ENCODE measurements at places on chromosomes 13 and 19.

- no peak for DNase-seq
Observed at GRCh38 chr13:53136554-53137215, 108.1 kb downstream of the OLFM4 start.

GRCh38 chr19:12786141-12786870 is 5.0 kb upstream of the JUNB start:
- DNase-seq = peak; percentile 46

DNA sequence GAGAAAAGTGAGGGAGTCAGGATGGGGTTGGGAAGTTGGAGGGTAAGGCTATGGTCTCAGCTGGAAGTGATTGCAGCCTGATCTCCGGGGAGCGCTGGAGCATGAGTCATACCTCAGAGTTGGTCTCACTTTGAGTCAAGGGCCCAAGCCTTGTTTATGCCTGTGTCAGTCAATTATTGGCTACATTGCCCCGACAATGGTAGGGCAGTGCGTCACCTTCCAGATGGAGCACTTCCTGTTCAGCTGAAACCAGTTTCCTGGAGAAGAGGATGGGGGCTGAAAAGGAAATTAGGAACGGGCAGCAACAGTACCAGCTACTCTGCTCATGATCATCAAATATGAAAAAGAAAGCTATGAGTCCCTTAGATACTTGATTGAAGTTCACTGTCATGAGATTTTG is 60.4 kb downstream of the ADGRE1 start:
- peak; percentile 94 for DNase-seq

DNA sequence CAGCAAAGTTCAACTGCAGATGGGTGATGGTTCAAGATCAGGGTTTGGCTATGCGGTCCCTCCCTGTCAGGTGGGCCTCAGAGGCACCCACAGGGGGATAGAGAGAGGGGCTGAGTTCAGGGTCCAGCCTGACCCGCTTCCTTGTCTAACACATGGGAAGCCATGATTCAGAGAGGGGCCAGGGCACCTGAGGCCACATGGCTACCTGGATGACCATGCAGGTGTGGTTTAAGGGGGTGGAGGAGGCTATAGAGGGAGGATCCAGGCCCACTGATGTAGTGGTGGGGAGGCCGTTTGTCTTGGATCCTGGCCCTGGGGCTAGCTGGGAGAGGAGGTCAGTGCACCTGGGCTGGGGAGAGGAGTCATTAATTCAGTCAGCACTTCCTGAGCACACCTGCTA is 56.7 kb downstream of the ZNF536 start:
- DNase-seq = no peak

DNA sequence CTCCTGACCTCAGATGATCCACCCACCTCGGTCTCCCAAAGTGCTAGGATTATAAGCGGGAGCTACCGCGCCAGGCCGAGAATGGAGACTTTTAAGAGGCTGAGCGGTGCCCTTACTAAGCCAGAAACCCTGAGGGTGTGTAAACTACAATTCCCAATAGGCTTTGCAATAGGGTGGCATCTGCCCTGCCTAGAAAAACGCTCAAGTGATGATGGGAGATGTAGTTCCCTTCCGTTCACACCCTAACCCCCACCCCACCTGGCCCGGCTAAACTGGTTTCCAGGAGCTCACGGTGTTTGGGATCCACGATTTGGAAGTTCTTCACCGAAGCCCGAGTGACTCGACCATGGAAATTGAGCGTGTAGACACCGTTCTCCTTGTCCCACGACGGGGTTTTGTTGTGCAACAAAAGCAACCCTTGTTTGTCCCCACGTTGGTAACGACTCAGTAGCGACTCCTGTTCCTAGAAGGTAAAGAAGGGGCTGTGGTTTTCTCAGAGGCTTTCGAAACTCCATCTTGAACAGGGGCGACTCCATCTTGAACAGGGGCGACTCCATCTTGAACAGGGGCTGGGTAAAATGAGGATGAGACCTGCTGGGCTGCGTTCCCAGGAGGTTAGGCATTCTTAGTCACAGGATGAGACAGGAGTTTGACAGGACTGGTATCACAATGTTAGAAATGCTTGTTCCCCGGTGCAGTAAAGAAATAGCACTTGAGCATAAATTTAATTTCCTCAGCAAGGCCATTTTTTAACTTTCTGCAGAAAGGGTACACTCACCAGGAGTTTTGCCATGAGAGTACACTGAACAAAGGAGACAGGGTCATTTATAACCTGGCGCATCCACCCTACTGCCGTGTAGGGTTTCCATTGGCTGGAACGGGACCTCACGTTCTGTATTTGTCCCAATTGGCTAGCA is 9.8 kb downstream of the PPP1R15A start:
- DNase-seq = peak; percentile 41

DNA sequence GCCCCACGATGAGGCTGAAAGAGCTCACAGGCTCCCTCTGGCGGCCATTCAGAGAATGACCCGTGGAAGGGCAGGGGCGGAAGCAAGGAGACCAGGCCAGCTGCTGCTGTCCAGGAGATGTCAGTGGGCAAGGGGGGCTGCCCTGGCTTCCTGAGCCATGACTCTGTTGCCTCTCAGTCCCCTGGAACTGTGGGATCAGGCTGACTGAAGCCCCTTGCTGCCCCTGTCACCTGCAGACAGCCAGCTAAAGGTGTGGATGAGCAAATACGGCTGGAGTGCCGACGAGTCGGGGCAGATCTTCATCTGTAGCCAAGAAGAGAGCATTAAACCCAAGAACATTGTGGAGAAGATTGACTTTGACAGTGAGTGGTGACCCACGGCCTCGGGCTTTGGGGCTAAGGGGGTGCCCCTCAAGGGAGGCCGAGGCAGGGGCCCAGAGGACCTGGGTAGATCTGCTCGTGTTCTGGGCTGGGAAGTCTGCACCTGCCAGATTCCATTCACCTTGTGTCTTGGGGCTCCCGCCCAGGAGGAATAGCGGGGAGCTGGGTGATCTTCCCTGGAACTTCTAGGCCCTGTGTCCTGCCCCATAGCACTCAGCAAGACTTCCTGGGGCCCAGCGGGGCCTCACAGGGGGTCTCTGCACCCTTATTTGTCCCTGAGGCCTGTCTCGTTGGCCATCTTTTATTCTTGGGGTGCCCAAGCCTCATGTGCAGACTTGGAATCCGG is 12.5 kb upstream of the ACTN4 start:
- DNase-seq = peak; percentile 62

GRCh38 chr19:23437901-23438300 is 42.6 kb upstream of the ZNF91 start:
- peak; percentile 68 for DNase-seq

DNA sequence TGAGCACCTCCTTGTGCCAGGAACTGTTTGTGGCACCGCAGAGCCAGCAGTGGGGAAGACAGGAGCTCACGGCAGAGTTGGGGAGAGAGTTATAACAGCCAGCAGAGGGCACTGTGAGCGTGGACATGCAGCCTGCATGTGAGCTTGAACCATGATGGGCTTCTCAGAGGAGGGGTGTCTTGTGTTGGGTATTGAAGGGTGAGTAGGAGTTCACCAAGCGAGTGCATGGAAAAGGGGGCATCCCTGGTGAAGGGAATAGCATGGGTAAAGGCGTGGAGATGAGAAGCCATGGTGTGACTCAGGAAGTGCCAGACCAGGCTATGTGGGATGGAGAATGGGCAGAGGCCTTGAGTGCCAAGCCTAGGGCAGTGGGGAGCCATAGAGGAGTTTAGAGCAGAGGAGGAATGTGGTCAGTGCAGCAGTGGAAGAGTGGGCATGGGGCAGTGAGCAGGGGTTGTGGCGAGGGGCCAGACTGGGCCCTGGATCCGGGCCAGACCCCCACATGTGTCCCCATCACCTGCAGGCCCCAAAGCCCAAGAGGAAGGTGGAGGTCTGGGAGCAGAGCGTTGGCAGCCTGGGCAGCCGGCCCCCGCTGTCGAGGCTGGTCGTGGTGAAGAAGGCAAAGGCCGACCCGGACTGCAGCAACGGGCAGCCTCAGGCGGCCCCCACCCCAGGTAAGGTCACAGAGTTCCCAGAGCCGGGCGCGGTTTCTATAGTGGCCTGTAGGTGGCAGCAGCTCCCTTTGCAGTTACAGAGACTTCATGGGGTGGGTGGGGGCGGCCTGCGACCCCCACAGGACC is 11.8 kb upstream of the SHD start:
- peak; percentile 62 for DNase-seq

DNA sequence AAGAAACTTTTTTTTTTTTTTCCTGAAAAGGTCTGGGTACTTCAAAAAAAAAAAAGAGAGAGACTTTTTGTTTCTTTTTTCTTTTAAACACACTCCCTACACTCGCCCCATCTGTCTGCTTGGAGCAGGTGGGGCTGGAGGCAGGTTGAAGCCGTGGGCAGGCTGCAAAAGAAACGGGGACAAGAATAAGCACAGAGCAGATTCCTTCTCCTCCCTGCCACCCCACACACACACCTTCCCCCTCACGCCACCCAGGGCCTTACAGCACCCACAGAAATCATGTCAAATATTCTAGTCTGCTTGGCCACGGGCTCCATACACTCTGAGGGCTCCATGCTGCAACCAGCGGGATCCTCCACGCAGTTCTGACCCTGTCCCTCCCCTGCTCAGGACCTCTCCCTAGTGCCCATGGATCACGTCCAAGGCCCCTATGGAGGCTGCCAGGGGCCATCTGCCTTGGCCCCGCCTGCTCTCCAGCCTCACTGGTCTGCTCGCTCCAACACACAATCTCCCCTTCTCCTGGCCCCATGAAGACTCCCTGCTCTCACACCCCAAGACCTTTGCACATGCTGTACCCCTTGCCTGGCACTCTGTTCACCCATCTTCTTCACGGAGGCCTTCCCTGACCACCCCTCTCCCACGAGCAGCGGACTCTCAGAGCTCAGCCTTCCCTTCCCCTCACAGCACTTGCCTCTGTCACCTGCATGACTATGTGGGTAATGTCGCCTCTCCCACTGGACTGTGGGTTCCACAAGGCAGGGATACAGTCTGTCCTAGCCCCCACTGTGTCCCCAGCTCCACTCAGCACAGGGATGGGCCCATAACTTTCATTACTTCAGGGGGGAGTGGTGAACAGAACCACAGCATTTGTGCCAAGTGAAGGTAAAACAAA is 11.4 kb downstream of the AKT2 start:
- DNase-seq = no peak

DNA sequence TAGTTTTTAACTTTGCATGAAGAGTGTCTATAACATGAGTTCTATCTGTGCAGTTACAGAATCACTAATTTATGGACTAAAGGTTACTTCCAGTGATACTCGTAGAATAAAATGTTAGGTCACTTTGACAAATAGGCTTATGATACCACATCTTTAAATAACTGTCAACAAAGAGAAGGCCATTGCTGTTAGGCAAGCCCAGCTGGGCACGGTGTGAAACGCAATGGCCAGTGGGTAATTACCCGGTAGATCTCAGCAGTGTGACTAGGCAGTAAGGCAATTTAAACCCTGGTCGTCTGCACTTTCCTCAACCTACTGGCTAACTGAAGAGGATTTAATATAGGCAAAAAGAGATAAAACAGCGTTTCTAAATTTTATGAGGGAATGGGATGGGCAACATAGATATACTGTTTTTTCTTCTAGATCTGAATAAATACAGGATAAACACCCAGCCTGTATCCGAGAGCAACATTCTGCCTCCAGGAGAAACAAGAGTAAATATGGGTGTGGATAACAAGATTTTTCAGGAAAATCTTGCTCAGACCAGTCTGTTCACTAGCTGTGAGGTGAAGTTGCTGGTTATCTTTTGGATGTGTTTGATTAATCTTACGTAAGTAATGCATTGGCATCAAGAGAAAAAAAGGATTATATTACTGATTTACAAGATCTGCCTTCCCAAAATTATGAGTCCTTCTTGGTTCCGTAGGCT is 631.3 kb downstream of the EFNB2 start:
- DNase-seq = no peak

DNA sequence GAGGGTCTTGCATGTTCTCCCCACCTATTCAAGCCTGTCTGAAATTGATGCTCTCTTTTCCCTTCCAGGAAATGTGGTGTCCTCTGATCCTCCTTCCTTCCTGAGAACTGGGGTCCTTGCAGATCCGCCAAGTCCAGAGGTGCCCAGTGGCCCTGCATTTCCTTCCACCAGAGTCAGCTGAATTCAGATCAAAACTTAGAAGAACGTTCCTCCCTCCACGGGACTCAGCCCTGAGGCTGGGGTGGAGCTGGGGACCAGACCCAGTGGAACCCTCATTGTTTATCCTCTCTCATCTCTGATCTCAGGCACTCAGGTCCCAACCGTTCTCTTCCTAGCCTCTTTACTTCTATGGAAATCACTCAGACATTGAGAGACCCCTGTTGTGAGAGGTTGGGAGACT is 477.3 kb downstream of the TSHZ3 start:
- DNase-seq = no peak

DNA sequence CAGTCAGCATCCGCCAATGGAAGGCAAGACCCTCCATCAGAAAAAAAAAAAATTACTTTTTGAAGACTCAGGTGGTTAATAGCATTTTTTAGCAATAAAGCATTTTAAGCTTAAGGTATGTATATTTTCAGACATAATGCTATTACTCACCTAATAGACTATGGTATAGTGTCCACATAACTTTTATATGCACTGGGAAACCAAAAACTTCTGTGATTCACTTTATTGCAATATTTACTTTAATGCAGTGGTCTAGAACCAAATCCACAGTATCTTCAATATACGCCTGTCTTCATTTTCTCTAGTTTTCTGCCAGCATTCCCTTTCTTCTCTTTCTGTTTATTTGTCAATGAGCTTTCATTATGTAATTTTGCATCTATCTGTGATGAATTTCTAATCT is 418.1 kb downstream of the SLITRK6 start:
- DNase-seq = no peak

- DNase-seq = no peak
Observed at GRCh38 chr13:51795419-51795818, 8.5 kb downstream of the DHRS12 start.
